ENCODE measurements at places on chromosomes 7 and 10. TPM values are rescaled to one million over a fixed set of nuclear protein-coding genes. Genes with fewer than 3 reads are reported as not detected.

GRCh38 chr7:132757783-132758182, 181.5 kb upstream of the PLXNA4 start:
- no peaks in the 10 kb centered on the region for H3K36me3 ChIP-seq
- no peak overlapping the region for H3K27ac ChIP-seq
- no peaks in the 10 kb centered on the region for H3K4me1 ChIP-seq
- no peak overlapping the region for H3K4me3 ChIP-seq
- DNase-seq, result no peak
- H3K27me3 ChIP-seq, result peaks cover 15% of the 10 kb centered on the region

GRCh38 chr10:117375360-117376178, at the start of gene PDZD8:
PDZD8 (minus strand) TSS chr10:117375440; CDS start chr10:117375227, 213 bp downstream.
- H3K4me3 ChIP-seq, result peak within 1 kb of the TSS; percentile 92
- H3K36me3 ChIP-seq, result peaks cover 52% of the 10 kb centered on the region
- peak; percentile 89 for DNase-seq
- no peaks in the 10 kb centered on the region for H3K4me1 ChIP-seq
- peaks cover 21% of the 10 kb centered on the region for H3K27me3 ChIP-seq

Gene AASS
- 18.7 TPM for total RNA-seq

Gene MYOF
- 468 TPM for total RNA-seq

GRCh38 chr7:154960063-154960790, 42.7 kb downstream of the PAXIP1 start:
- H3K36me3 ChIP-seq, result peaks cover 10% of the 10 kb centered on the region
- H3K27ac ChIP-seq, result no peak overlapping the region
- no peaks in the 10 kb centered on the region for H3K27me3 ChIP-seq
- peaks cover 5% of the 10 kb centered on the region for H3K4me1 ChIP-seq
- DNase-seq, result no peak

DNA sequence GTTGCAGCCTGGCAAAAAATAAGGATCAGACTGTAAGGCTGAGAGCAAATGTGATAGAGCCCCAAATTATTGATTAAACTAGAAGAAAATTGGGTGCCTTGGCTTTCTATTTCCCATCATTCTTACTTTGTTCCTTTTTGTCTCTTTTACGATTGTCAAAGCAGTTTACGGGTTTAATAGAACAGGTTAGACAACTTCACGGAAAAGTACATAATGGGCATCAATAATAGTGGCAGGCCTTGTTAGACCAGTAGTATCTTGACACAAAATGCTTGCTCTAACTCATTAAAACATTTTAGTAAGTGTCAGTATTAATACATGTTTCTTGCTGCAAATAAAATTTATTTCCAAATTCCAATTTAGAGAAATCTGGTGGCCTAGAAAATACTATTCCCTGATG, 14.5 kb upstream of the GGCT start:
- H3K4me1 ChIP-seq, result peaks cover 25% of the 10 kb centered on the region
- H3K27me3 ChIP-seq, result no peaks in the 10 kb centered on the region
- DNase-seq, result no peak
- peaks cover 6% of the 10 kb centered on the region for H3K36me3 ChIP-seq

Gene CTAGE8
- total RNA-seq, result 4.3 TPM

Gene NXPH1
- not detected for total RNA-seq

DNA sequence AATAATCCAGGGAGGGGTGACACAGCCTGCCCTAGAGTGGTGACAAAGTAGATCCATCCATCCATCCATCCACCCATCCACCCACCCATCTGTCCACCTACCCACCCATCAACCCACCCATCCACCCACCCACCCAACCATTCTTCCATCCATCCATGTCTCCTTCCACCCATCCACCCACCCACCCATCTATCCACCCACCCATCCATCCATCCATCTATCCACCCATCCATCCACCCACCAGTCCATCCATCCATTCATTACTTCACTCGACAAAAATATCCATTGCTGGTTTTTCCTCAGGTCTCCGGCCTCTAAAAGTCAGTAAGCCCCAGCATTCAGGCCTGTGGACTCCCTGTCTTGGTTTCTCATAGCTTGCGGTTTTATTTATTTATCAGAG, 12.5 kb upstream of the LIMK1 start:
- no peaks in the 10 kb centered on the region for H3K36me3 ChIP-seq
- no peaks in the 10 kb centered on the region for H3K27me3 ChIP-seq
- no peak overlapping the region for H3K27ac ChIP-seq
- DNase-seq, result no peak
- no peaks in the 10 kb centered on the region for H3K4me1 ChIP-seq
- H3K4me3 ChIP-seq, result no peak overlapping the region

DNA sequence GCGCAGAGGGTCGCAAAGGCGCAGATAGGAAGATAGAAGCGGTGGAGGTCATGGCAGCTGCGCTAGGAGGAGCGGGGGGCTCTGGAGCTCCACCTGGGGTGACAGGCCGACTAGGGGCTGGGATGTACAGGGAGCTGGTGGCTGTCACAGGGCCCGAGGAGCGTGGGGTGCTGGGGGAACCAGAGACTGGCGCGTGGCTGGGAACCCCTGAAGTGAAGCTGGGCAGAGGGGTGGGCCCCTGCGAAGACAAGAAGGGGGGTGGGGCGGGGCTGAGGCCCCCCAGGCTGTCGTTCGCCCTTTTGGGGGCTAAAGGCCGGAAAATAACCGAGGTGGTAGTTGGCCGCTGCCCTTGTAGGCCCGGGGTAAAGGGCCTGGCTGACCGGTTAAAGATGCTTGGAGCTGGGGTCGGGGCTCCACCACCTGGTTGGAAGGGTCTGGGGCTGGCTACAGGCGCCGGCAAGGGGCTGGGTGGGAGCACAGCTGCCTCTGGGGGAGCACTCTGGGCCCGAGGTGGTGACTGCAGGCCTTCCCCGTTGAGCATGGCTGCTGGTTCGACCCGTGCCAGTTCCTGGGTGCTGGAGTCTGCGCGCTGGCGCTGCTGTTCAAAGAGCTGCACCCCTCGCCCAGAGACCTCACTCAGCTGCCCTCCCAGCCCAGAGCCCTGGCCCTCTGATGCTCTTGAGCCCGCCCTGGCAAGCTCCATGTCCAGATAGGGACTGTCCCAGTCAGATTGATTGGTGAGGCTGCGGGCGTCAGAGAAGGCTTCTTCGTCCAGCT, 6.8 kb upstream of the MYOZ1 start:
- H3K27ac ChIP-seq, result no peak overlapping the region
- peaks cover 71% of the 10 kb centered on the region for H3K27me3 ChIP-seq
- H3K36me3 ChIP-seq, result no peaks in the 10 kb centered on the region
- no peaks in the 10 kb centered on the region for H3K4me1 ChIP-seq
- H3K4me3 ChIP-seq, result no peak overlapping the region
- DNase-seq, result no peak

Gene COL13A1
- total RNA-seq, result 0.24 TPM

GRCh38 chr7:157558516-157558874, 221.7 kb downstream of the DNAJB6 start:
- no peaks in the 10 kb centered on the region for H3K4me1 ChIP-seq
- DNase-seq, result no peak
- no peak overlapping the region for H3K4me3 ChIP-seq
- H3K36me3 ChIP-seq, result no peaks in the 10 kb centered on the region
- H3K27me3 ChIP-seq, result no peaks in the 10 kb centered on the region

GRCh38 chr10:130497056-130498010, 361.1 kb downstream of the GLRX3 start:
- H3K4me3 ChIP-seq, result no peak overlapping the region
- H3K27me3 ChIP-seq, result no peaks in the 10 kb centered on the region
- DNase-seq, result no peak
- H3K27ac ChIP-seq, result no peak overlapping the region
- H3K4me1 ChIP-seq, result no peaks in the 10 kb centered on the region

Gene GRID1
- total RNA-seq, result 0.10 TPM

DNA sequence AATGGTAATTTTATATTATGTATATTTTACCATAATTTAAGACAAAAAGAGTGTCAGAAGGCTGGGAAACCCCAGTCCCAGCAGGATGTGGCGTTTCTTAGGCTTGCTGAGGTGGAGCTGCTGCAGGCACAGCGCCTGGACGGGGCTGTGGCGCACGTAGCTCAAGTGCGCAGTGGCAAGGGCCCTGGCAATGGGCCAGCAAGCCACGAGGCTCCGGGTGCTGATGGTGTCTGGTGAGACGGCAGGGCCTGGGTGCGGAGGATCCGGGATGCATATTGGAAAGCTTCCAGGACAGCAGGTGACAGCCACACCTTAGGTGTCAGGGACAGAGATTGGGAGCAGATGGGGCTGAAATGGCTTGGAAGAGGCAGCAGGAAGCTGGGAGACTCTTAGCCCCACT, 37.2 kb downstream of the CLEC2L start:
- H3K27me3 ChIP-seq, result no peaks in the 10 kb centered on the region
- no peak for DNase-seq
- H3K36me3 ChIP-seq, result no peaks in the 10 kb centered on the region
- no peak overlapping the region for H3K4me3 ChIP-seq

- DNase-seq, result no peak
- H3K36me3 ChIP-seq, result no peaks in the 10 kb centered on the region
- no peak overlapping the region for H3K27ac ChIP-seq
- H3K4me3 ChIP-seq, result no peak overlapping the region
- peaks cover 6% of the 10 kb centered on the region for H3K4me1 ChIP-seq
- no peaks in the 10 kb centered on the region for H3K27me3 ChIP-seq
Observed at GRCh38 chr7:95534796-95535195, 49.1 kb downstream of the ASB4 start.

DNA sequence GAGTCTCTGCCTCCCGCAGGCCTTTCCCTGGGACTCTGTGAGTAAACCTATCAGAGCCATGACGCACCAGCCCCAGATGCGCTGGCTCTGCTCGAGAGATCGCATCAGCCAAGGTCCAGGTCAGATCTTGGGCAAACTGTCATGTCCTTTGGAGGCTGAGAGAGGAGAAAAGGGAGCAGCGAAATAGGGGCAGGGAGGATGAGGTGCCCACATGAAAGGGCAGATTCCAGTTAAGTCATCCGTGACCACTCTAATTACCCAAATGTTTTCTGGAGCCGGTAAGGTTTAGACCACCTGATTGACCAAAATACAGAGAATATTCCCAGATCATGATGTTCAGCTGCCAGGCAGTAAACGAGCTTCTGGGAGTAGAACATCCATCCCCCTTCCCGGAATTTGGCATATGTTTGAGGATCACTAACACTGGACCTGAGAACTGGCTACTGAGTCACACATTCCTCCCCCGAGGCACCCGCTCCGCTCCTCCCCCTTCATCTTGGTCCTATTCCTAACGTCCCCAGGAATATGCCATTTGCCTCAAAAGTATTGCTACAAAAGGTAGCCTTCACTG, 88.0 kb downstream of the FGFR2 start:
- H3K36me3 ChIP-seq, result peaks cover 12% of the 10 kb centered on the region
- no peaks in the 10 kb centered on the region for H3K4me1 ChIP-seq
- no peak for DNase-seq
- H3K27ac ChIP-seq, result no peak overlapping the region
- H3K4me3 ChIP-seq, result no peak overlapping the region

DNA sequence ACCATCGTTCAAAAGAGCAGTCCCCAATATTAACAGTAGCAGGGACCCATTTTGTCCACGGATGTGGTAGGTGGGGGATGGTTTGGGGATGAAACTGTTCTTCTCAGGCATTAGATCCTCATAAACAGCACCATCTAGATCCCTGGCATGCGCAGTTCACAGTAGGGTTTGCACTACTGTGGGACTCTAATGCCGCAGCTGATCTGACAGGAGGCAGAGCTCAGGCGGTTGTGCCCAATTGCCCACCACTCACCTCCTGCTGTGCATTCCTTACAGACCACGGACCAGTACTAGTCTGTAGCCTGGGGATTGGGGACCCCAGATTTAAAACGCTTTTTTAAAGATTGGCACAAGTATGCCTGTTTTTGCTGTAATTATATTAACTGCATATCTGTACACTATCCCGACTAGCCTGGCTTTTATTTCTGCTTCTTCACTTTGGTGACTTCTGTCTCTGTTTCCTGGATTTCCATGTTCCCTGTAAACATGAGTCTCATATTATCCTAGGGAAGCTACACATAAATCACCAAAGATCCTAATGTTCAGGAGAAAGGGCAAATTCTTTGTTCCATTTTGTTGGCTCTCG, 163.3 kb upstream of the AKR1E2 start:
- H3K27me3 ChIP-seq, result no peaks in the 10 kb centered on the region
- peak overlapping the region; percentile 25 for H3K4me3 ChIP-seq

GRCh38 chr7:98232799-98233198, 19.2 kb downstream of the TECPR1 start:
- H3K27ac ChIP-seq, result no peak overlapping the region
- H3K36me3 ChIP-seq, result peaks cover 6% of the 10 kb centered on the region
- H3K4me3 ChIP-seq, result no peak overlapping the region
- DNase-seq, result no peak

Gene ZWINT
- total RNA-seq, result 111 TPM

Gene IGFBP1
- 3.3 TPM for total RNA-seq

DNA sequence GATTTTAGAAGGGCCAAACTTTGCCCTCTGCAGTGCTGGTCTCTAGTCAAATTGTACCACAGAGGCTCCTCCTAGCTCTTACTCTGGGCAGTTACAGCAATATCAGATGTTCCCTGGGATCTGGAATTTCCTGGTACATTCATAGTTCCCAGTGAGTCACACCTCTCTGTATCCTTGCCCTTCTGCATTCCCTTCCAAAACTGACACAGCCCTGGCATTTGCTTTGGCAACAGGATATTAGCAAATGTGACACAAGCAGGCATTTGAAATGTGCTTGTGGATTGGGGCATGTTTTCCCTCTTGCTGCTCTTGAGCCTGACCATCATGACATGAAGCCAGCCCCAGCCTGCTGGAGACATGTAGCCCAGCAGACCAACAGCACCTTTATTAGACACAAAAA, 284.7 kb upstream of the AKR1E2 start:
- no peak overlapping the region for H3K4me3 ChIP-seq
- no peaks in the 10 kb centered on the region for H3K36me3 ChIP-seq
- H3K4me1 ChIP-seq, result peaks cover 15% of the 10 kb centered on the region

DNA sequence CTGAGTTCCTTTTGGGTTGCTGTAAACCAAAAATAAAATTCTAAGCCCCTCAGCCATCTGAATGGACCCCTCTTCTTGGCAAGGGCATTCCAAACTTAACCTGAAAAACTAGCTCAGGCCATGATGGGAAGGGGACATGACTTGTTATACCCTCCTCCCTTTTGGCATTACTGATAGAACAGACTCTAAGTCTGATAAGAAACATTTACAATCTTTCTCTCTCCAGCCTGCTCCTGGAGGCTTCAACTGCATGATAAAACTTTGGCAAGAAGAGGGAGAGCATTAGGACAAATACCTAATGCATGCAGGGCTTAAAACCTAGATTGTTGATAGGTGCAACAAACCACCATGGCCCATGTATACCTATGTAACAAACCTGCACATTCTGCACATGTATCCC, 40.9 kb upstream of the ATOH7 start:
- no peak overlapping the region for H3K4me3 ChIP-seq
- DNase-seq, result no peak
- H3K27ac ChIP-seq, result no peak overlapping the region
- no peaks in the 10 kb centered on the region for H3K36me3 ChIP-seq
- H3K27me3 ChIP-seq, result peaks cover 12% of the 10 kb centered on the region

Gene TRRAP
- total RNA-seq, result 28.0 TPM

Measured in Calu3 (cell line).